ENCODE measurements at places on chromosomes 5 and 9.

GRCh38 chr9:88429595-88430430 lies 41.6 kb downstream of the SPIN1 start:
- no peak for DNase-seq

DNA sequence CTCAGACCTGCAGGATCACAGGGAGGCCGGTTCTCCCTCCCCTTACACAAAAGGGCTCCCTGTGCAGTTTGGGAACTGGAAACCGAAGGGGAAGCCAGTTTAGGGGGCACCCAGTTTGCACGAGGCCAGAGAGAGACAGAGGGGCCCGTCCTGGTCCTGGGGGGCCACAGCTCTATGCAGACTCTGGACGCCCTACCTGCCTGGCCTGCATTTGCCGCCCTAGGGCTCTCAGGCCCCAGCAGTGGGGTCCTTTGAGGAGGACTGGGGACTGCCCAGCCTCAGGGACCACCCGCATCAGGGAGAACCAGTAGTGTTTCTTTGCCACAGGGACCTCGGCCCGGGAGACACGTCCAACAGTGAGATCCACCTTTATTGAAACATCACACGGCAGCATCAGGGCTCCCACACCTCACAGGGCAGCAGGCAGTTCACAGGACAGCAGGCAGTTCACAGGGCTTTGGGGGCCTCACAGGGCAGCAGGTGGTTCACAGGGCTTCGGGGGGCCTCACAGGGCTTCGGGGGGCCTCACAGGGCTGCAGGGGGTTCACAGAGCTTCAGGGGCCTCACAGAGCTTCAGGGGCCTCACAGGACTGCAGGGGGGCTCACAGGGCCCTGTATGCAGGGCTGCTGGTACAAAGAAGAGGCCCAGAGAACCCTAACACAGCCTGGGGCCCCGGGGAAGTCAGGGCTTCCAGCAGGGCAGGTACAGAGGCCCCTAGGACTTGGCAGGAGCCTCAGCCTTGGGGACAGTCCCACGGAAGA lies 648 bp upstream of the NSMF start:
- no peak for DNase-seq

DNA sequence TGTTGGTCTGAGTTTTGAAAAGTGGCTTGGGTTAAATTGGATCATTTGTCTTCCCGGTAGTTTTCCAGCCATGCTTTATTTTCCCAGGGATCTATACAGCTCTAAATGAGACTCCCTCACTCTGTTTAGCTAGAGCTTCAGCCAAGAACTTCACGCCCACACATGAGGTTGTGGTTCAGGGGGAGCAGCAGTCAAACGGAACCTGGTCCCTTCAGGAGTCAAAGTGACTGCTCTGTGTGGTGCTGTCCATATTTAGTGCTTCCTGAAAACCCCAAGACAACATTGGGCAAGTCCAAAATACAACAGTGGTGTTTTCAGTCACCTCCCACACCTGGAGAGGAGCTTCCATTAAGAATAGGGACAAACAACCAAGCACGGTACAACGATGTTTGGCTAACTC lies 90.5 kb downstream of the ANKH start:
- DNase-seq, result no peak

DNA sequence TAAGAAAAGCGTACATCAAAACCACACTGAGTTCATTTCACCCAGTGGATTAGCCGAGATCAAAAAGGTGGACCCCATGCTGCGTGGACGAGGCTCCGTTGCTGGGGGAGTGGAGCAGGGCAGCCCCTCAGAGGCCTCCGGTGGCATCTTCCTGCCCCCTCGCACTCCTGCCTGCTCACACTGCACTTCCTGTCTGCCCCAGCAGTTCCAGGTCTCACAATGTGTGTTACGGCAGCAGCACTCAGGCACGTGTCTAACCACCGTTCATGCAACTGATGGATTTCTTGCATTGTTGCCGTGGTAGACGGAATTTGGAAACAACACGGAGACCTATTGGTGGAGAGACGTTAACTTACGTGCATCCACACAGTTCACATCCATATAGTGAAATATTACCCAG lies 196.6 kb upstream of the OTULINL start:
- no peak for DNase-seq

- DNase-seq, result no peak
These were observed 24.1 kb downstream of the PCSK1 start for GRCh38 chr5:96408841-96409538.

- DNase-seq, result no peak
These were observed 8.7 kb downstream of the GAPT start for GRCh38 chr5:58499941-58500340.

- DNase-seq, result no peak
These were observed 26.9 kb downstream of the NEURL1B start for GRCh38 chr5:172667786-172668593.

DNA sequence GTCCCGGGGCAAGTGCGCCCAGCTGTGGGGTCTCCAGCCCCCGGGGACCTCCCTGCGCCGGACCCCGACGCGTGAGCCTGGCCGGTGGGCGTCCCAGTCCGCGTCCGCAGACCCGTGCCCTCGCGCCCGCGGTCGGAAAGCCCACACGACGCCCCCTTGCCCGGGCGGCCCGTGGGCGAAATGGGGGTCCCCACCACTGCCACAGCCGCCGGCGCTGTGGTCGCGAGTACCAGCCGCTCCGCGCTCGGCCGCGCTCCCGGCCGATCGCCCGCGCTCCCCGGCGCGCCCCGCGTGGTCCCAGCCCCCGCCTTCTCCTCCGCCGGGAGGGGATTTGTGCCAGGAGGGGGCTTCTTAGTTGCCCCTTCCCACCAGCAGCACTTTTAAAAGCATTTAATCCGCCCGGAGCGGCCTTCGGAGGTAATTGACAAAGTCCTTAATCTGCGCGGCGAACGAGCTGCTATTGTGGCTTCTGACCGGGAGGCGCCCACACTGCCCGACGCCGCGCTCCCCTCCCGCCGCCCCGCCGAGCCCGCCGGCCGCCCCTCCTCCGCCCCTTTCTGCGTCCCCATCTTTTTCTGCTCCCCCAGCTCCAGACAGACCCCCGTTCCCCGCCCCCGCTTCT lies 469 bp upstream of the FIBCD1 start:
- DNase-seq, result peak; percentile 14

- DNase-seq, result no peak
These were observed 45.8 kb upstream of the CLK4 start for GRCh38 chr5:178672630-178673029.

DNA sequence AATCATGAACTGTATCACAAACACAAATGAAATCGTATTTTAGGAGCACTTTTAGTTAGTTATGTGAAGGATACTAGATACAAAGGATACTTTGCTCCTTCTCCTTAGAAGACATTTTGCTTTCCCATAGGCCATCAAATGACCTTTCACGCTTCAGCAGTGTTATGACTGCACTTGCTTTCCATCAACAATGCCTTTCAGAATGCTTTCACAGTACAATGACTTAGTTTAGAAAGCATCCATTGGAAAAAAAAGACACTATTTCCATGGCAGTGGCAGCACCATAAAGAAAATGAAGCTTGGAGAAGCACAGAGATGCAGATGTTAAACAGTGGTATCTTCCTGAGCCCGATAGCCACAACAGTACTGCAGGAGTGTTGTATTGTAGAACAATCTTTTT lies 203.9 kb downstream of the PCSK1 start:
- DNase-seq, result no peak

- DNase-seq, result no peak
These were observed 5.9 kb upstream of the LARS1 start for GRCh38 chr5:146188358-146188757.

DNA sequence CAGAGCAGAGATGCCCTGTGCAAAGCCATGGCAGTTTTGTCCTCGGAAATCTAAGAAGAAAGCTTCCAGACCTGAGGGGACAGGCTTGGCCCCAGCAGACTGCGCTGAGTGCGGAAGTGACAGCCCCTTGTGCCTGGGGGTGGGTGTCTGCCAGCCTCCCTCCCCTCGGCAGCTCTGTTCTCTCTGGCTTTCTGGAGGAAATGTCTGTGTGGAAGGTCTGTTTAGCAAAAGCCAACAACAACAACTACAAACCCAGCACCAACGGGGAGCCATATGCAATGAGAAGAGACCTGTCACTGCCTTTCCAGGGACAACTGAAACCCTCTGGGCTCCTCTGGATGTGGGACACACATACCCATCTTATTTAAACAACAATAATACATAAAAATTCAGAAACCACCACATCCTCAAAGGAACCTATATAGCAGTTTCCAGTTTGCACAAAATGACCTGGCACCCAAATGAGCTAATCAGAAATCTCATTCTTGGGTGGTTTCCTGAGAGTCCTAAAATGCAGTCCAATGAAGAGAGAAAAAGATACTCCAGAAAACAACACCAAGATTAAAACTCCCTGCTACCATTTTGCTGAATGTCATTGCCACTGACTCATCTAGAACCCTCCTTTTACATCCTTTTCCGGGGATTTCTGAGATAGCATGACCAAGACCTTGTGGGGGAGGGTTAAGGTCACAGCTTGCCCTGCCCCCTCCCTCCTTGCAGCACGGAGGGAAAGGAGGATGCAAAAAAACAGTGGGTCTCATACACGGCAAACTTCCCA lies 97.7 kb downstream of the AK8 start:
- DNase-seq, result no peak

DNA sequence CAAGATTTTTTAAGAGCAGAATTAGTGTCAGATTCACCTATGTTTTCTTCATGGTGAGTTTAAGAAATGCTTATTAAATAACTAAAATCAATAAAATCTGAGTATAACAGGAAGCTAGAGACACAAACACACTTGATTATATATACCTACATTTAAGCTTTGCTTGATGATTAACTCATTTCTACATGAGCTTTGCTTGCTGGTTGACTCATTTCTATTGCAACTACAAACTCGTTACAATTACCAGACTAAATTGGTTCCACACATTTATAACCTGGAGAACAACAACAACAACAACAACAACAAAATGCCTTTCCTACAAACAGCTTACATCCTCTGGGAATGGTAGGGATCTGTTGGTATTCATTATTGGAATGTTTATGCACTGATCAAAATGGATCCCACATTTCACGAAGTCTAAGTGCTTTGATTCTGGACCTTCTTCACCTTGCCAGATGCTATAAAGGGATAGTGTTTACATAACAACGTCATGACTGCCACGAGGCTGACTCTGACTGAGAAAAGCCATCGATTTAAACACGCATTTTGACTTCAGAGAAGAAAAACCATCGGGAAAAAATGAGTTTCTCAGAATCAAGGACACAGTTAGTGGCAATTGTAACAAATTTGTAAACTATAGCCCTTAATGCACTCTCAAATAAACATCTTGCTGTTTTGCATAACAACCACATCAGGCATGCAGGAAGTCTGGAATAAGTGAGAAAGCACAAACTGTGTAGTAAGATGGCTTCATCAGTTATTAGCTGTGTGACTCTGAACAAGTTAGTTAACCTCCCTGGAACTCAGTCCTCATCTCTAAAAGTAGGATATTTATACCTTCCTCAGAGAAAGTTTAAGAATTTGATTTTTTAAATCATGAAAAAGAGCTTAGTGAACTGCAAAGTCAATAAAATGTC lies 49.8 kb downstream of the RASEF start:
- no peak for DNase-seq

DNA sequence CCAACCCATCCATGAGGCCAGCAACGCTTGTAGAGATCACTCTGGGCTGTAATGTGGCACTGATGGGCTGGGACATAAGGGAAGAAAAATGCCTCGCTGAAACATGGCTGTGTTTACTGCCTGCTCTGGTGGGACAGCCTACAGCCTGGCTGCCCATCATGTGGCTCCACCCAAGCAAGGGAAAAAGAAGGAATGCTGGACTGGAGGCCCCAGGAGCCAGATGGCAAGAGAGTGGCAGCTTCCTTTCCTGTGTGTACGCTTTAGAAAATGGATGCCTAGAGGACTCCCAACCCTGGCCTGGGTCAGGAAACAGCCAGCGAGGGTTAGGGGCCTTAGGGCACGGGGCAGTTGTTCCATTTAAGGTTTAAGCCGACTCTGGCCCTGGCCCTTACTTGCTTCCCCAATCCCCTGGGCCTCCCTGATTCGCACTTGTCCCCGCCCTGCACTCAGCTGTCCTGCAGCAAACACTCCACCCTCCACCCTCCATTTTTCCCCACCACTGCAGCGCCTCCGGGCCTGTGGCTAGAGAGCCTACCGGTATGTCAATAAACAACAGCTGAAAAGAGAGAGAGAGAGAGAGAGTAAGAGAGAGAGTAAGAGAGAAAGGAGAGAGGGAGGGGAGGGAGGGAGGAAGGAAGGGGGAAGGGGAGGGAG lies 819.4 kb downstream of the SEMA5A start:
- no peak for DNase-seq

- DNase-seq, result no peak
These were observed 58.3 kb upstream of the FBXW11 start for GRCh38 chr5:172064766-172065165.

DNA sequence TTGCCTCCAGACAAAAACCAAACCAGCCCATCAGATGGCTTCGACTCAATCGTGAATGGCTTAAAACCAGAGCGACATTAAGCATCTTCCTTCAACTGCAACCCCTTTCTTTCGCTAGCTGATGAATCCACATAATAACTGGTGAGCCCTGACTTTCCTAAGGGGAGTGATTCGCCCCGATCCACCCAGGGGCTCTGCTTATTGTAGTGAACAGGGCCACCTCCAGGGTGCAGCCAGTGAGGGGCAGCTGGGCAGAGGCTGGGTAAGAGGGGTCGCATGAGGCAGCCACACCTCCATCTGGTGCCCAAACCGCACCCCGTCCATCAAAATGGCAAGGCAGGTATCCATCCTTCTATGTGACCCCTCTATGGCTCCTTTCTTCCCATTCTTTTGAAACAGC lies 38.0 kb downstream of the SLC35D2 start:
- DNase-seq, result no peak

GRCh38 chr5:67176936-67177335 lies 19.7 kb downstream of the CD180 start:
- DNase-seq, result no peak

GRCh38 chr5:115147052-115147451 lies 22.7 kb downstream of the TRIM36 start:
- no peak for DNase-seq

DNA sequence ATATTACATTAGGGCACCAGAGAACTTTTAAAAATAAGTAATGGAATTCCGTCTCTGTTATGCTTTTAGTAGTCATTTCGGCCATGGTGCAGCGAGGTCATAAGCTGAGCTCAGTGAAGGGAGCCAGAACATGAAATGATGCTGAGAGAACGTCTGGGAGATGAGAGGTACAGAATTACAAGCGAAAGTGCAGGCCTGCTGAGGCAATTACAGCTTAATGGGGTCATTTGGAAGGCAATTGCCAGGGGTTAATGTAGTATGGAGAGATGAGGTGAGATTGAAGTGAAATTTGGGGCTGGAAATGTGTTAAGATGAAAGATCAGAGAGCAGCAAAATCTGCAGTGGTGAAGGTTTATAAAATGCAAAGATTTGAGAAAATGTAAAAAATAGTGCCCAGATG lies 96.5 kb downstream of the PBX3 start:
- DNase-seq, result peak; percentile 62

- DNase-seq, result no peak
These were observed 17.7 kb upstream of the FTMT start for GRCh38 chr5:121834021-121834420.
